ENCODE measurements at places on chromosomes 1 and 21.

GRCh38 chr1:37069406-37069805, 35.1 kb upstream of the GRIK3 start:
- DNase-seq = no peak

- peak; percentile 73 for DNase-seq
These were observed 294.2 kb downstream of the KIF26B start for GRCh38 chr1:245448975-245449431.

DNA sequence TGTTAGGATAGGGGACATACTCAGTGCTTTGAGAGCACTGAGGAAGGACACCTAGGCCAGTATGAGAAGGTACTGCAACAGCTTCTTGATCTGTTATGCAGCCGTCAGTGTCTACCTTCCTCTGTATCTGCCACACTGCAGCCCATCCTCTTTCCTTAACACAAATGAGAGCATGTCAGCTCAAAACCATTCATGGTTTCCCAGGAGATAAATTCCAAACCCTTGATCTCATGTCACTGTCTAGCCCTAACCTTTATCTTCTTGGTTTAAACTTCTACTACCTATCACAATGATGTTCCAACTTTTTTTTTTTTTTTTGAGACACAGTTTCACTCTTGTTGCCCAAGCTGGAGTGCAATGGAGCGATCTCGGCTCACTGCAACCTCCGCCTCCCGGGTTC, 1.4 kb downstream of the ZMYND12 start:
- DNase-seq = no peak

DNA sequence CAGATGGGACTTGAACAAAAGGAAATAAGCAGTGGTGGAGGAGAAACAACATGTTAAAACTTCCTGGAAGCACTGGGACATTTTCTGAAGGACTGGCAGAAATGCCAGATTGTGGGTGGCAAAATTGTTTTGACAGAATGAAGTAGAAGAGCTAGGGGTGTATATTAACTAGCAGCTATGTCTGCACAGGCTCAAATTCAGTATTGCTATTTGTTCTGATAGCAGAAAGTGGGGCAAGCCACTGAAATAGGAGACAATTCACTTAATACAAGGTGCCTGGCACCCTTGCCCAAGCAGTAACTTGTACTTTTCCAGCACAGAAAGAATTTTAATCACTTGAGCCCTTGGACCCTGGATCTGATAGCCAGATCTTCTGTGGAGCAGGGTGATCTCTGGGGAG, 11.8 kb upstream of the PIGM start:
- no peak for DNase-seq

- DNase-seq = no peak
These were observed 29.4 kb upstream of the MX1 start for GRCh38 chr21:41396558-41397075.

DNA sequence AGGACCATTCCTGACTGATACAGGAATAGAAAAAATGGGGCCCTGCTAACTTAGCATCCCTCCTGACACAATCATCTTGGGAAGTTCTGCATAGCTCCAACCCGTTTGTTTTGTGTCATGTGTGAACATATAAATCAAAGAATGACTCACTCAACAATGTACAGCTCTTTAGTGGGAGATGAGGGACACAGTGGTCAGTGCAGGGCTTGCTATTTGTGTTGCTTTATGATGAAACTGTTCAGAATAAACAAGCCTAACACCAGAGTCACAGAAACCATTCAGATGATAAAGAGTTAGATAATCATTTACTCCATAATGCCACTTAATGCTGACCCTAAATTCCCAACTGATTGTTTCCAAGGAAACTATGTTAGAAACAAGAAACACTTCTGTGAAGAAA, 154.2 kb upstream of the ZNHIT6 start:
- peak; percentile 74 for DNase-seq

DNA sequence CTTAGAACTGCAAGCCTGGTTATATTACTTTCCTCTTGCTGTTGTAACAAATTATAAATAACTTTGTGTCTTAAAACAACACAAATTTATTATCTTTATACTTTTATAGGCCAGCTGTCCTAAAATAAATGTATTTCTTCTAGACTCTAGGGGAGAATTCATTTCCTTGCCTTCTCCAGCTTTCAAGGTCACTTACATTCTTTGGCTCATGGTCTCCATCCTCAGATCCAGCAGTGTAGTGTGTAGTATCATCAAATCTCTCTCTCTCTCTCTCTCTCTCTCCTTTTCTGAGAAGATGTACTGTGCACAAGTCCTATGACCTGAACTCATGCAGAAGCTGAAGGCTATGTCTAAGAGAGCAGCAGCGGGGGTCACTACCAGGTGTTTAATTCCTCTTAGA, 1510.6 kb downstream of the MRPL39 start:
- no peak for DNase-seq
